ENCODE measurements at places on chromosomes 2 and 18. TPM values are rescaled to one million over a fixed set of nuclear protein-coding genes. Genes with fewer than 3 reads are reported as not detected.

CPO gene
- 0.63 TPM for total RNA-seq

EFHD1 gene
- 20.7 TPM for total RNA-seq

ASXL2 gene
- total RNA-seq, result 17.5 TPM

TMEM178A gene
- total RNA-seq, result 1.6 TPM

STPG4 gene
- not detected for total RNA-seq

PLCL1 gene
- 25.4 TPM for total RNA-seq

TMEM87B gene
- 3.6 TPM for total RNA-seq

CYRIA gene
- total RNA-seq, result 11.6 TPM

TCF23 gene
- not detected for total RNA-seq

COL4A4 gene
- 4.6 TPM for total RNA-seq

NT5C1B gene
- total RNA-seq, result not detected

MLPH gene
- 2.4 TPM for total RNA-seq

NTSR2 gene
- total RNA-seq, result 0.36 TPM

TSPYL6 gene
- not detected for total RNA-seq

NETO1 gene
- not detected for total RNA-seq

ZAP70 gene
- 1.2 TPM for total RNA-seq

METTL4 gene
- 3.8 TPM for total RNA-seq

ONECUT2 gene
- total RNA-seq, result 0.04 TPM

ZNF521 gene
- total RNA-seq, result 13.2 TPM

ACMSD gene
- total RNA-seq, result not detected

ASB18 gene
- total RNA-seq, result 2.1 TPM

POTEE gene
- not detected for total RNA-seq

LIPT1 gene
- 7.1 TPM for total RNA-seq

ADRA2B gene
- total RNA-seq, result 2.9 TPM

G6PC2 gene
- not detected for total RNA-seq

REG1A gene
- total RNA-seq, result not detected

KIF3C gene
- 1.3 TPM for total RNA-seq

COLEC11 gene
- total RNA-seq, result not detected

AKAIN1 gene
- total RNA-seq, result not detected

DES gene
- 12,653 TPM for total RNA-seq

SPHKAP gene
- not detected for total RNA-seq

MAP2 gene
- 0.81 TPM for total RNA-seq

MDH1B gene
- 1.0 TPM for total RNA-seq

SEMA4C gene
- total RNA-seq, result 9.5 TPM

MATN3 gene
- total RNA-seq, result not detected

CNTNAP5 gene
- not detected for total RNA-seq

DPYSL5 gene
- total RNA-seq, result not detected

SERPINB11 gene
- total RNA-seq, result not detected

TUBA4B gene
- total RNA-seq, result not detected

MROH2A gene
- total RNA-seq, result not detected

REG3A gene
- not detected for total RNA-seq

TMEM150A gene
- 20.1 TPM for total RNA-seq

SIX2 gene
- total RNA-seq, result 30.4 TPM

STAT4 gene
- 0.53 TPM for total RNA-seq

CHRND gene
- 300 TPM for total RNA-seq

HOXD13 gene
- total RNA-seq, result not detected

TM4SF20 gene
- total RNA-seq, result not detected

GAL3ST2 gene
- 0.16 TPM for total RNA-seq

MGAT4A gene
- 12.3 TPM for total RNA-seq

TNFRSF11A gene
- 1.3 TPM for total RNA-seq

GPR39 gene
- not detected for total RNA-seq

ANKRD30BL gene
- not detected for total RNA-seq

Data from psoas muscle (tissue), 8 donors.